ENCODE measurements at places on chromosomes 2 and 18.

DNA sequence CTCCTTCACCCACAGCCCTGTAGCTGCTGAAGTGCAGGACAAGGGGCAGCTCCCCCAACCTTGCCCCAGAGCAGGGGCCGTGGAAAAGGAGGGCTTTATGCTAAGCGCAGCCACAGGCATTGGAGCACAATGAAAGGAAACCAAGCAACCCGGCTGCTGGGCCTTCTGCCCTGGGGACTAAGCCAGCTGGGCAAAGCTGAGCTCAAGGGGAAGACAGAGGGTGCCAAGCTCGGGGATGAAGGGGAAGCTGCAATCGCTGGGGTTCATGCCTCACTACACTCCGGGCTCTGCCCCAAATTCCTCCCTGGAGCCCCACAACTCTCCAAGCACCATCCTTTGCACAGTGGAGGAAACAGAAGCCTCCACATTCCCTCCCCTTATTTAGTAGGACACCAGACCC is 12.4 kb downstream of the SFXN5 start:
- DNase-seq = no peak

DNA sequence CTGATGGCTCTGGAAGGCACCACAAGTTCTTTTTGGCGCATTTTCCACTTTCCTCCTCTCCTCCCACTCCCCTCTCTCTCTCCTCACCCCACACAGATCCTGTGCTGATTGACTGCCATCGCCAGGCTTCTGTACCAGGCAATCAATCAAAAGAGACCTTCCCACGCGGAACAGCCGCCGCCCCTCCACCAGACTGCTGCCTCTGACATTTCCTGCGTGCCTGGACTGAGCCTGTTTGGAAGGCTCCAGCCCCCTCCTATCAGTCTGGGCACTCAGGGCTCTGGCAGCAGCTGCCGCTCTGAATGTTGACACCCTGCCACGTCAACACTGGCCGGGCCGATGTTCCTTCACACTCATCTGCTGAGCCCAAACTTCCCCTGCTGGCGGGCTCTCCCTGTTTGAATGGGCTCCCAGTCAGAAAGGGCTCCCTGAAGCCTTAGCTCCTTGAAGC is 467.7 kb downstream of the EPHA4 start:
- DNase-seq = no peak

GRCh38 chr2:54470266-54470938 is 14.3 kb downstream of the SPTBN1 start:
- DNase-seq = no peak

GRCh38 chr2:28319118-28320008 is 73.3 kb upstream of the FOSL2 start:
- no peak for DNase-seq

DNA sequence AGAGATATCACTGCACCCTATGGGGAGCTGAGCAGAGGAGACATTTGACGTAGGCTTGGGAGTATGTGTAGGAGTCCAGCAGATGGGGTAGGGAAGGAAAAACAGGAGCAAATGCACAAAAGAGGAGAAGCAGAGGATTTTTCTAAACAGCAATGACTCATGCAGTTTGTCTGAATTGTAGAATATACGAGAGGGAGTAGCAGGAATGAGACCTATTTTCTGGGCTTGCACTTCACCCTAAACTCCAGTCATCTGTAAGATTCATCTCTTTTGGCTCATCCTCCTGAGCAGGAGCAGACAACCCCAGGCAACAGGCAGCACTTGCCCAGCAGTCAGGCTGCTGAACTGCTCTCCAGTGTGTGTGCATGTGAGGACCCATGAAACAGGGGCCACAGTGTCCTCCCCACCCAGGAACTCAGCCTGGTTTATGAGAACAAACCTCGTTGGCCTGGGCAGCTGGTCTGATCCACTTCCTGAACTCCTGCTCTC is 100.2 kb upstream of the CDC42EP3 start:
- no peak for DNase-seq

DNA sequence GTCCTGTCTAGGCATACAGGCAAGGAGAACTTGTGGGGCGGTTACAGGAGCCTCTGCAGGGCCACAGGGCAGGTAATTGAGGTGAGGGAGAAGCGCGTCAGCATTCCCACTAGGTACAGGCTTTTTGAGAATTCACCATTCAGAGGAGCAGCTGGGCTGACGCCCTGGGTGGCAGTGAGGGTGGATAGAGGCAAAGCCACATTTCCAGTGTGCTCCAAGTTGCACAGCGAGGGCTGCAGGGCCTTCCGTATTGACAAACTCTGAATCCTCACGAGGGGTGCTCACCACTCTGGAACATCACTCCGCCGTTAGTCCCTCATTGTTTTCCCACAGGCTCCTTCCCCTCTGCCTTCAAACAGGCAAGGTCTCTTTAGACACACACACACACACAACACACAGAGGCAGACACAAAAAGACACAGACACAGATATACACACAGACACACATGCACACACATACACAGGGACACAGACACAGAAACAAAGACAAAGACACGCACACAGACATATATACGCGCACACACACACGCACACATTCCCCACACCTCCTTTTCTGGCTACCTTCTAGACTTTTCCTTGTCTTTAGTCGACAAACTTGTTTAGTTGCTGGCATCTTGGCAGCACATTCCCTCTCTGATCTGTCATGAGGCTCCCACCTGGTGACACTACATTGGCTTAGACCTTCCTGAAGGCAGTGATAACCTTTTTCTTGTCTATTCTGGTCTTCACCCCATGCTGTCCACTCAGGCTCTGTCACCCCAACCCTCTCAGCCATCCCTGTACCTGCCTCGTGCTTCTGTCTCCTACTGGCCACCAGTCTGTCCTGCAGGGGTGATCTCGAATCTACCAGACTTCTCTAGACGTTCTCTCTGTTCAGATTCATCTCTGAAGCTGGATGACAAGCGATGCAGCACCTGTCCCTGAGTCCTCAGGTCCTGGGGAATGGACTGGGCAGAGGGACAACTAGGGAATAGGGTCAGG is 136.8 kb downstream of the ALPK2 start:
- no peak for DNase-seq

DNA sequence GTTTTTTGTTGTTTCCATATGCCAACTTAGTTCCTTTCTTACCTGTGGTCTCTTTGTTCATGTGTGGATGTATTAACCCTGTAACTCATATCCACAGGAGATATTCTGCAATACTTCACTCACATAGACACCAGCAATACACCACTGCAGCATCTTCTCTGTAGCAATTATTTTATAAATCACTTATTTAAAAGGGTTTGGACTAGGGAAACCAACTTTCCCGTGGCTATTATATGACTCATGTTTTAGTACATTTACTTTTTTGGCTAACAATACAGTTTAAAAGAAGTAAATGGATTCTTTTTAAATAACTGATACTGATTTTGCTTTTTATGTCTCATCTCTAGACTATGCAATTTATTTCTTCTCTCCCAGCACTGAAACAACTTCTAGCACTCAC is 488.9 kb downstream of the MBD2 start:
- no peak for DNase-seq

DNA sequence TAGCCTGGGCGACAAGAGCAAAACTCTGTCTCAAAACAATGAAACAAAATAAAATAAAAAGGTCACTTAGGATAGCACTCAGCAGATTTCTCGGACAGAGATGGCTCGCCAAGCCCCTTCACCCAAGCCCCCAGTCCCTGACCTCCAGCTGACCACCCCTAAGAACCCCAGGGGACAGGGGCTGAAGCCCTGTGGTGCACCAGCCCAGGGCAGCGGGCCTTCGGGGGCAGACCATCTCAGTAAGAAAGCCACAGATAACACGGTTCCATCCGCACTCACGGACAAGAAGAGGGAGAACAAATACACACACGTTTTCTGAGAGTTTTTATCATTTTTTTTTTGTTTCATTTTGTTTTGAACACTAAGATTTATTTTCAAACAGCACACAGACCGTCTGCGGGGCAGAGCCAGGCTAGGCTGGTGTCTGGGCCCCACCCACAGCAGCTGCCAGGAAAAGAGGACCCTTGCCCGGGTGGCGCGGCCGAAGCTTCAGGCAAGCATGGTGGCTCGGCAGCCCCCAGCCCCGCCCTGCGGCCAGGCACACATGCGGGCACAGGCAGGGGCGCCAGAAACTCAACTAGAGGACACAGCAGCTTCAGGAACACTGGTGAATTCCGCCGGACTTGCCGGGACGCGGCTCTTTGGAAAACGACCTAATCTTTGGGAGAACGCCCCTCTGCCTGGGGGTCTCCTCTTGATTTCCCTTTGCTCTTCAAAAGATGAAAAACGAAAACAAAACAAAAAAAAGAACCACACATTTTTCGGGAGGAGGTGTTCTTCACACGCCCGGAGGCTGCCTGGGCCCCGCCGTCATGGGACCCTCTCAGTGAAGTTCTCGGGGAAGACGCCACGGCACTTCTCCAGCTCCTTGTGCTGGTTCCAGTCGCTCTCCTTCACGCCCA is 59.0 kb downstream of the BIN1 start:
- no peak for DNase-seq

- no peak for DNase-seq
Measured at GRCh38 chr18:23485386-23485785, 17.9 kb upstream of the RMC1 start.

GRCh38 chr2:23705771-23706612 is 220.9 kb downstream of the ATAD2B start:
- no peak for DNase-seq

DNA sequence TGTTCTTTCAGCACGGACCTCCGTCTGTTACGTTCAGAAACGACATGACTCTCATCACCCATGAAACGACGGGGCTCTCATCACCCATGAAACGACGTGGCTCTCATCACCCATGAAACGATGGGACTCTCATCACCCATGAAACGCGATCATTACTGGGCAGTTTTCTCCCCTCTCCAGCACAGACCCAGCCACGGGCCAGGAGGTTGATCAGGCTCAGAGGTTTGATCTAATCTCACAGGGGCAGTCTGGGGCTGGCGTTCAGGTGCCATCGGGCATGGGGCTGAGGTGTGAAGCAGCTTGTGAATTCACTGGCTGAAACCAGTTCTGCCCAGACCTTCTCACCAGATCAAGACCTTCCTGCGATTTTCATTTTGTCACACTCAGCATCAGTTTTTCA is 296.4 kb downstream of the NDUFA10 start:
- no peak for DNase-seq

GRCh38 chr2:43124687-43125057 is 101.7 kb downstream of the ZFP36L2 start:
- no peak for DNase-seq

DNA sequence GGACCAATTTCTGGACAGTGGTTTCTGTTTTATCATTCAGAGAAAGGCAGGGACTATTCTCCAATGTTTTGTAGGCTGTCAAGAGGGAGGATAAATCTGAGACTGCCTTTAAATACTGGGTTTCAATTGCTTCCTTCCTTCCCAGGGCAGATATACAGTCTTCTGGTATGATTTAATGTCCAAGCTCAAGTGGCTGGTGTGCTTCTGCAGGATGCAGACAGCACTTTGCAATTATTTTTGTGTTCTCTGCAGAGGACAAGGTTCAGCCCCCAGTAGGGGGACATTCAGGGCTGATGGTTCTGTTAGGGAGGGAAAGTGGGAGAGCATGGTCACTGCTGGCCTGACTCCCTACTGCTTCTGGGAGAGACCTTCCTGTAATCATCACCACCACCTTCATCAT is 4.6 kb upstream of the BOD1L2 start:
- DNase-seq = no peak

GRCh38 chr2:30620102-30620501 is 173.1 kb downstream of the LCLAT1 start:
- DNase-seq = no peak

- DNase-seq = no peak
Measured at GRCh38 chr2:134479696-134480330, 225.9 kb downstream of the MGAT5 start.

- DNase-seq = no peak
Measured at GRCh38 chr2:207183506-207183905, 17.8 kb upstream of the KLF7 start.

- no peak for DNase-seq
Measured at GRCh38 chr2:230934231-230935129, 9.4 kb upstream of the GPR55 start.

- no peak for DNase-seq
Measured at GRCh38 chr2:220006152-220006621, 378.8 kb downstream of the SLC4A3 start.

GRCh38 chr2:96895032-96895745 is 25.3 kb upstream of the SEMA4C start:
- DNase-seq = no peak

- DNase-seq = no peak
Measured at GRCh38 chr18:46562674-46563192, 94.3 kb downstream of the LOXHD1 start.

DNA sequence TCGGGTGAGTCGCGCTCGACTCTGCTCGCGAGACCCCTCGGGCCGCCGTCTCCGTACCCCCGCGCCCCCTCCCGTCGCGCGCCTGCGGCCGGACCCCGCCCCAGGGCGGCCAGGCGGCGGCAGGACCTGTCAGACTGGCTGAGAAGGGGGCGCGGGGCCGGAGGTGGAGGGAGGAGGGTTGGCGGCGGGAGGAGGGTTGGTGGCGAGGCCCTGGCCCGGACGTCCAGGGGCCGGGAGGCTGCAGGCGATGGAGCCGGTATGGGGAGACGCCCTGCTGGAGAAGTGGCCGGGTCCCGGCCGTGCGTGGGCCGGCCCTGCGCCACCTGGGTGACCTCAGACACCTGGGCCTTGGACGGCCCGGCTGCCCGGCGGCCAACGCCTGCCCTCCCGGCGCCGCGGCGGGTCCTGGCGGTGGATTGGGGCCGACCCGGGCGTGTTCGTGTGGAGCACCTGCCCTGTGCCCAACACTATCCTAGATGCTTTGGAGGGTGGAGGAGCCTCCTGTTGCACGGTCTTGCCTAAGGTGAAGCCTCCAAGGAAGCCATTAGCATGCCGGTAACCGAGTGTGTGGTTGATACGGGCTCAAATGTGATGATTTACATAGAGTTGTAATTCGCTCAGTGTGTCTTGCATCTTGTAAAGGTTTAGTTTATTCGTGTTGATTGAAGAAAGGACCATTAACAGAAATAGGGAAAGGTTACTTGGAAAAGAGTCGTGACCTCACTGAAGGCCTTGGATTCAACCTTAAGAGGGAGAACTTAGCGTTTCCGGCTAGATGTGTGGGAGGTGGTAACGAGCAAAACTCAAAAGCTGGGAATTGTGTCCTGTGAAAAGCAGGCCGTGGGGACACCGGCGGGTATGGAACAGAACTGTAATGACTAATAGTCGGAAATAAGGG is 550 bp downstream of the MYL12B start:
- DNase-seq = peak; percentile 54

GRCh38 chr18:77077941-77078689 is 54.5 kb downstream of the MBP start:
- DNase-seq = no peak

- no peak for DNase-seq
Measured at GRCh38 chr2:202115479-202115971, 42.5 kb downstream of the KIAA2012 start.

DNA sequence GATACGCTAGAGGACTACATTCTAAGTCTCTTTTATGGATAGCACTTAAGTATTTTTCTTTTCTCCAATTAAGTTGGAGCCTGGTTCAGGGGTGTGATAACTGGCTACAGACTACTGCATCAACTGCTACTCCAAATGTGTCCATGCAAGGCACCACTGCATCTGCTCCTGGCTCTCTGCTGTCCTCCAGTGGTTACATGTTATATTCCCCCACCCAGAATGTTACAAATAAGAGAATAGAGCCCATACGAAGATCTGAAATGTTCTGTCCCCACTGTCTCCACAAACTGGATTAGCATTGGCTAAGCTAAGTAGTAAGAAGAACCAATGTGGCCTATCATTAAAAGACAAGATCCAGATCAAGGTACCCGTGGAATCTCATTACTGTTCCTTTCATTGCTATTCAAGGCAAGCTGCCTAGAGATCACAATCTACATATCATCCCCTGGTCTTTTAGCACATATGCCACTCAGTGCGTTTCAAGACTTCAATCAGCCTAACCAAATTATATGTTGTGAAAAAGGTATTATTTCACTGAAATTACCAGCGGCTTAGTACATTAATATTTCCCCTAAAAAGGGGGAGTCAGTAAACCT is 308.3 kb upstream of the SLC8A1 start:
- no peak for DNase-seq

Measured in stimulated activated naive CD8-positive, alpha-beta T cell treated with anti-CD3 and anti-CD28 coated beads, Interleukin-15, amount 100 ng/mL, for 72 hours (primary cell).